ENCODE measurements at places on chromosomes 11 and 22.

GRCh38 chr11:64834723-64835615 is 9.5 kb downstream of the CDC42BPG start:
- DNase-seq: no peak

DNA sequence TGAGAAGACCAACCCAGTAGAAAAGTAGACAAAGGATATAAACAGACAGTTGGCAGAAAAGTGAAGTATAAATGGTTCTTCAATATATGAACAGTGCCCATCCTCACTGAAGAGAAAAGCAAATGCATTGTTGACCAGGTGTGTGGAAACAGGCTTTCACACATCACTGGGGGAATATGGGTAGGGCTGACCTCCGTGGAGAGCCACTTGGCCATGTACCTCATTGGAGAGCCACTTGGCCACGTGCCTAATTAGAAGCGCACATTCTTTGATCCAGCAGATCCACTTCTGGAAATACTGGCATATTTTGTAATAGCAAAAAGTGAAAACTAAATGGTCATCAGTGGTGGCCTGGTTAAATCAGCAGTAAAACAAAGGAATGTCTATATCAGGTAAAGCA is 43.2 kb downstream of the PPP6R3 start:
- DNase-seq: no peak

DNA sequence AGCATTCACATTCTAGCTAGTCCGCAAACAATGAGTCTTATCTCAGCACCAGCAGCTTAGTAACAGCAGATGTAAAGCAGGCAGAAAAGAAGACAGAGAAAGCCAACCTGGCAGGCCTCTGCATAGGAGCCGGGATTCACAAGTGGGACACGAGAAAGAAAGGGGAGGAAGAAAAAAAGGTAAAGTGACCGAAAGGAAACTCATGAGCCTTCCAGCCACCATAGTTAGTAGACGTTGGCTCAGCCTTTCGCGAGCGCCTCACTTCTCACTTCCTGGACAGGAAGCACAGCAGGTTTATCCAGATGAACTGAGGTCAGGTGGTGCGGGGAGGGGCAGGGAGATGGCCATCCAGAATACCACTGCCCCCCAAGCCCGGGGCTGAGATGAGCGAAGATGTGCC is 19.7 kb upstream of the KAT5 start:
- no peak for DNase-seq

DNA sequence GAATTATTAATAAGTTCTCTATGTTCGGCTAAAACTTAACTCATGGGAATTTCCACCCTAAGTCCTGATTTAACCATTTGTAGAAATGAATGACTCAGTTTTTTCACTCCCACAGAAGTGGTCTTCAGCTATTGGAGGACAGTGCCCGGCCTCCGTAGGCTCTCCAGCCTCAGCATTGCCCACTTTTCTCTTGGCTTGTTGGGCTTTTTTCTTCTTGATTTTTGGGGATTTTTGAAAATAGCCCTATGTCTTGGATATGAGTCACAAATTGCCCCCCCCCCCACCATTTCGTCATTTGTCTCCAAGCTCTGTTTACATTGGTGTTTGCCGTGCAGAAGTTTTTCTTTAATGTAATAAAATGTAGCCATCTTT is 66.7 kb downstream of the PACS1 start:
- peak; percentile 65 for DNase-seq

- DNase-seq: no peak
Observed at GRCh38 chr11:62567018-62567633, 6.6 kb downstream of the EEF1G start.

- no peak for DNase-seq
Observed at GRCh38 chr22:40406063-40406890, 35.9 kb downstream of the SGSM3 start.

- DNase-seq: no peak
Observed at GRCh38 chr22:23245045-23245798, 64.9 kb downstream of the BCR start.
